ENCODE measurements at places on chromosomes 12 and 14.
A peak's percentile ranks its signal among the peaks of the same experiment; 100 is the strongest.

- peaks cover 98% of the 10 kb centered on the region for H3K27me3 ChIP-seq
- H3K4me3 ChIP-seq: no peak overlapping the region
- no peaks in the 10 kb centered on the region for H3K36me3 ChIP-seq
- DNase-seq: no peak
- H3K4me1 ChIP-seq: no peaks in the 10 kb centered on the region
- H3K27ac ChIP-seq: no peak overlapping the region
These were observed 2.7 kb upstream of the NKX2-8 start for GRCh38 chr14:36585100-36585499.

- no peak overlapping the region for H3K27ac ChIP-seq
- no peak overlapping the region for H3K4me3 ChIP-seq
- H3K27me3 ChIP-seq: no peaks in the 10 kb centered on the region
- peaks cover 5% of the 10 kb centered on the region for H3K4me1 ChIP-seq
- H3K36me3 ChIP-seq: no peaks in the 10 kb centered on the region
- no peak for DNase-seq
These were observed 32.3 kb downstream of the RPS29 start for GRCh38 chr14:49553892-49554291.

GRCh38 chr12:31246470-31246850, 79.5 kb downstream of the SINHCAF start:
- H3K4me1 ChIP-seq: no peaks in the 10 kb centered on the region
- no peaks in the 10 kb centered on the region for H3K36me3 ChIP-seq

GRCh38 chr14:73125746-73126145, 10.6 kb upstream of the PSEN1 start:
- H3K4me3 ChIP-seq: no peak overlapping the region
- H3K27ac ChIP-seq: peak overlapping the region; percentile 71
- H3K4me1 ChIP-seq: peaks cover 10% of the 10 kb centered on the region
- H3K27me3 ChIP-seq: no peaks in the 10 kb centered on the region
- peaks cover 18% of the 10 kb centered on the region for H3K36me3 ChIP-seq

DNA sequence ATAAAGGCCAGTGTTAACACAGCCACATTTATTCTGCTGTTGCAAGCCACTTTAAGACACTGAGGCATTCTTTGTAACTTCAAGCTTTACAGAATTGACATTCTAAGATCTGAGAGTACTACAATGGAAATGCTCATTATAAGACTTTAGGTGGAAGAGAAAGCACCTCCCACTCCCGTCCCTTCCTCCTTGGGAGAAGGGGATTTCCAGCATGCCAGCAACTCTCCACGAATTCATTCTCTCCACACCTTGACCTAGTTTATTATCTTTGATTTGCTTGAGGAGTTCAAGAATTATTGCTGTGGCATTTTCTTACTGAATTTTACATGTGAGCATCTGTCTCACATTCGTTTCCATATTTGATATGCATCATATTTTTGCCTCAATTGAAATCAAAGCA, 644.4 kb upstream of the MIS18BP1 start:
- H3K27me3 ChIP-seq: no peaks in the 10 kb centered on the region
- no peak overlapping the region for H3K4me3 ChIP-seq
- peak overlapping the region; percentile 44 for H3K27ac ChIP-seq

- H3K27ac ChIP-seq: no peak overlapping the region
- no peak overlapping the region for H3K4me3 ChIP-seq
- peaks cover 14% of the 10 kb centered on the region for H3K4me1 ChIP-seq
- H3K36me3 ChIP-seq: no peaks in the 10 kb centered on the region
These were observed 2.9 kb upstream of the PPFIBP1 start for GRCh38 chr12:27521066-27521465.

GRCh38 chr14:92955381-92955780, 32.4 kb downstream of the CHGA start:
- H3K27ac ChIP-seq: no peak overlapping the region
- no peaks in the 10 kb centered on the region for H3K27me3 ChIP-seq
- H3K36me3 ChIP-seq: no peaks in the 10 kb centered on the region
- no peak for DNase-seq

DNA sequence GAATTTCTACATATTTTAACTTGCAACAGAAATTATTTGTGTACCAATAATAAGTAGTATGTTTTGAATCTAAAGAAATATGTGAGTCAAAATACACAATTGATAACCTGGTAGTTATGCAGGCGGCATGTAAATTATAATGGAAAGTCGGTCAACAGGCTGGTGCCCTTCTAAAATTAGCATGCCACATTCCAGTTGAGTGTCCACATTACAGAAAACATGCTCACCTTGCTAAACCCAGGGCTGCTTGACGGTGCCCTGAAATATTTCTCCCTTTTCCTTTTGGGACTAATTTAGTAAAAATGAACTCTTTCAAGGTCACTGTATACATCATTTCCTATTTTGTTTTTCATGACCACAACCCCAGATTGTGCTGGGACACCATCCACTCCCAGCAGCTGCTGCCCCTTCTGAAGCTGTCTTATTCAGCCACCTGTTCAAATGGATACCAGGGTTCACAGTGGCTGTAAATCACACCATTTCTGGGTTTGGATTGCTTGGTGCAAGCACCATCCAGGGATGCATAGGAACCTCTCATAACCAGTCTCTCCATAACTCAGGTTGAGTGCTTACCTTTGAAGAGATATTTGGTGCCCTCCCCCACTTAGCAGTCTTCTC, 110.6 kb downstream of the ANO6 start:
- no peaks in the 10 kb centered on the region for H3K27me3 ChIP-seq
- no peak overlapping the region for H3K4me3 ChIP-seq

GRCh38 chr14:51093371-51094281, 1.3 kb downstream of the TRIM9 start:
- DNase-seq: peak; percentile 21
- peaks cover 4% of the 10 kb centered on the region for H3K4me1 ChIP-seq

- H3K4me1 ChIP-seq: no peaks in the 10 kb centered on the region
- no peak overlapping the region for H3K27ac ChIP-seq
- H3K27me3 ChIP-seq: no peaks in the 10 kb centered on the region
- DNase-seq: no peak
- no peak overlapping the region for H3K4me3 ChIP-seq
These were observed 10.6 kb downstream of the METAP2 start for GRCh38 chr12:95484524-95484923.

GRCh38 chr12:72057330-72057914, 118.8 kb downstream of the TPH2 start:
- no peak overlapping the region for H3K4me3 ChIP-seq
- no peaks in the 10 kb centered on the region for H3K36me3 ChIP-seq
- no peaks in the 10 kb centered on the region for H3K4me1 ChIP-seq
- H3K27me3 ChIP-seq: no peaks in the 10 kb centered on the region

DNA sequence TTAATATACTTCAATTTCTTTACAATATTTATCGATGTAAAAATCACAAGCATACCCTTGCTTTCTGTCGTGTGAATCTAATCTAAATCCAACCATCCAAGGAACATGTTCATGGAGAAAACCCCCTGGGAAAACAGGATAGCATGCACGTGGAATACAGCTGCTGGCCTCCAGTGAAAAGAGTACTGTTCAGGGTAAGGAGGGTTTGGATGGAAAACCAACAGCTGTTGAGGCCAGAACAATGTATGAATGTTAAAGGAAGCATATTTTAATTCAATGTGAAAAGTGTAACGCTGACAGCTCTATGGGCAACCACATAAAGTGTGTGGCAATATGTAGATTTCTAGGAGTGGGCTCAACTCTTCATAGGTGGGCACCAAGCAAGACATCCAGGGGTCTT, 344.0 kb downstream of the TMEM132D start:
- no peaks in the 10 kb centered on the region for H3K4me1 ChIP-seq
- H3K36me3 ChIP-seq: no peaks in the 10 kb centered on the region
- no peak overlapping the region for H3K27ac ChIP-seq
- DNase-seq: no peak
- peaks cover 73% of the 10 kb centered on the region for H3K27me3 ChIP-seq
- H3K4me3 ChIP-seq: no peak overlapping the region

DNA sequence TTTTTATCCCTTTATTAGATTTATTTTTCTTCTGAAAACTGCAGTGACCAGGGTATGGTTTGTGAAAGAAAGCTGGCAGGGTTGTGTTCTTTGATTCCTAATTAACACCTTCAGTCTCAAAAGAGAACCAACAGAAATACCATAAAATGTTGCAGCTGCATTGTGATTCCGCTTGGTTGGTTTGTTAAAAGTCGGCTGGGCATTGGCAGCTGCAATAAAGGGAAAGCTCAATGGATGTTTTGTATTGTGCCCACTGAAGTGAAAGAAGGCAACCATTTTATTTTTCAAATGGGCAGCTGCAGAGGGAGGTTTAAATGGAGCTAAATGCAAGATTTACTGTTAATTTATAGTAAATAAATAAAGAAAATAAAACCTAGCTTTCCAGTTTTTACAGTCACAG, 16.7 kb downstream of the LGR5 start:
- no peaks in the 10 kb centered on the region for H3K4me1 ChIP-seq
- no peak for DNase-seq
- H3K4me3 ChIP-seq: no peak overlapping the region
- H3K27ac ChIP-seq: no peak overlapping the region
- no peaks in the 10 kb centered on the region for H3K27me3 ChIP-seq

- no peak for DNase-seq
- no peak overlapping the region for H3K4me3 ChIP-seq
- H3K27ac ChIP-seq: no peak overlapping the region
- H3K27me3 ChIP-seq: no peaks in the 10 kb centered on the region
These were observed 33.6 kb upstream of the METAP2 start for GRCh38 chr12:95440401-95440800.

DNA sequence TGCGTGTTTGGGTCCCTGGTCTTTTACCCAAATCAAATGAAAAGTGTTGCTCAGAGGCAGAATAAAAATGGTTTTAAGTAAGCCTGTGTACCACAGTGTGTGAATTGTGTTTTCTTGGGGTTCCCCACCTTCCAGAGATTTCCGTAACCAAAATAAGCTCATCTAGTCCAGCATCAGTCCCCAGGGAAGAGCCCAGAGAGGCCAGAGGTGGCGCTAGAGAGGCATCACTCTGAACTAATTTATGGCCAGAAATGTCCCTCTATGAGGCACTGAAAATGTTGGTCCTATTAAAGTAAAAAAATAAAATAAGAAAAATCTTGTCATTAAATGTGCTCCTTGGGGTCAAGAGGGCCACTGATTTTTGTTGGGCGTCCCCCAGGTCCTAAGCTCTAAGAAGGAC, 24.9 kb upstream of the PRKAB1 start:
- no peaks in the 10 kb centered on the region for H3K27me3 ChIP-seq
- no peak overlapping the region for H3K4me3 ChIP-seq
- H3K4me1 ChIP-seq: no peaks in the 10 kb centered on the region
- H3K27ac ChIP-seq: no peak overlapping the region
- DNase-seq: no peak

- H3K4me1 ChIP-seq: no peaks in the 10 kb centered on the region
- no peaks in the 10 kb centered on the region for H3K36me3 ChIP-seq
- peaks cover 27% of the 10 kb centered on the region for H3K27me3 ChIP-seq
- H3K4me3 ChIP-seq: no peak overlapping the region
These were observed 19.4 kb downstream of the KRT85 start for GRCh38 chr12:52347551-52348510.

DNA sequence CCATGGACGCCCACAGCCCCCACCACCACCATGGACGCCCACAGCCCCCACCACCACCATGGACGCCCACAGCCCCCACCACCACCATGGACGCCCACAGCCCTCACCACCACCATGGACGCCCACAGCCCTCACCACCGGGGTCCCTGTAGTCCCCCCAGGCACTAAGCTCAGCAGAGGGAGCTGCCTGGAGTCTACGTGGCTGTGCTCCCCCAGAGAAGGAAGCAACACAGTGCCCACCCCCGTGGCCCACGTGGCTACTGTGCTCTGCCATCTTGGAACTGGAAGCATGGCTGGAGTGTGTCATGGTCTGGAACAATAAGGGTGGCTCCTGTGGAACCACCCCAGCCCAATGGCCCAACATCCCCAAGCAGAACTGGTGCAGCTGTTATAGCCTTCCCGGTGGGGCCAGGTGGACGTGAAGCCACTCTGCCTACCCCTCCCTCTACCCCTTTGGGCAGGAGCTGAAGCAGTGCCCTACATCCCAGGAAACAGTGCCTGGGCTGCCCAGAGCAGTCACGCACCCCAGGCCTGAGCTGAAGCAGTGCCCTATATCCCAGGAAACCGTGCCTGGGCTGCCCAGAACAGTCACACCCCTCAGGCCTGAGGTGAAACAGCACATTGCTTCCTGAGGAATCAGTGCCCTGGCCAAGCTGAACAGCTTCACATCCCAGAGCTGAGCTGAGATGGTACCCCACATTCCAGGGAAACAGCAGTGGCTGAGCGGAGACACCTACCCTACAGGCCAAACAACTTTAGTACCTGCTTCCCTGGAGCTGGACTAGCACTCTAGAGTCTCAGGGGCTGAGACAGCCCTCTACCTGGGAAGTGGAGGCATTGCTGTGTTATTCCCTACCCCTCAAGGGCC, 9.0 kb upstream of the SFSWAP start:
- no peak overlapping the region for H3K27ac ChIP-seq
- H3K27me3 ChIP-seq: no peaks in the 10 kb centered on the region
- no peak for DNase-seq

GRCh38 chr14:65137648-65138307, 35.5 kb upstream of the MAX start:
- no peak overlapping the region for H3K27ac ChIP-seq
- no peaks in the 10 kb centered on the region for H3K36me3 ChIP-seq
- no peaks in the 10 kb centered on the region for H3K4me1 ChIP-seq

- H3K4me3 ChIP-seq: no peak overlapping the region
- H3K36me3 ChIP-seq: no peaks in the 10 kb centered on the region
- peak; percentile 57 for DNase-seq
- no peaks in the 10 kb centered on the region for H3K4me1 ChIP-seq
- H3K27ac ChIP-seq: no peak overlapping the region
These were observed 14.4 kb downstream of the CLSTN3 start for GRCh38 chr12:7144414-7145120.

DNA sequence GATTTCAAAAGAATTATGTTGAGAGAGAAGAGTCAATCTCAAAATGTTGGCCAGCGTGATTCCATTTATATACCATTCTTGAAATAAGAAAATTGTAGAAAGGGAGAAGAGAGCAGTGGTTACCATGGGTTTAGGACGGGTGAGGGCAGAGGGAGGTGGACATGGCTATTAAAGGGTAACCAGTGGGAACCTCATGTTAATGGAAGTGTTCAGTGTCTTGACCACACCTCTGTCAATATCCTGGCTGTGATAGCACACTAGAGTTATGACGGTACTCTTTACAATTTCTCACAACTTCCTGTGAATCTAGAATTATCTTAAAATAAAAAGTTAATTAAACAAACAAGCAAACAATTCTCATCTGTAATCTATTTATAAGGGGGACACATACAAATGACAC, 821.2 kb downstream of the VRK1 start:
- no peak overlapping the region for H3K4me3 ChIP-seq
- no peak for DNase-seq
- H3K4me1 ChIP-seq: no peaks in the 10 kb centered on the region
- no peaks in the 10 kb centered on the region for H3K36me3 ChIP-seq
- no peak overlapping the region for H3K27ac ChIP-seq

DNA sequence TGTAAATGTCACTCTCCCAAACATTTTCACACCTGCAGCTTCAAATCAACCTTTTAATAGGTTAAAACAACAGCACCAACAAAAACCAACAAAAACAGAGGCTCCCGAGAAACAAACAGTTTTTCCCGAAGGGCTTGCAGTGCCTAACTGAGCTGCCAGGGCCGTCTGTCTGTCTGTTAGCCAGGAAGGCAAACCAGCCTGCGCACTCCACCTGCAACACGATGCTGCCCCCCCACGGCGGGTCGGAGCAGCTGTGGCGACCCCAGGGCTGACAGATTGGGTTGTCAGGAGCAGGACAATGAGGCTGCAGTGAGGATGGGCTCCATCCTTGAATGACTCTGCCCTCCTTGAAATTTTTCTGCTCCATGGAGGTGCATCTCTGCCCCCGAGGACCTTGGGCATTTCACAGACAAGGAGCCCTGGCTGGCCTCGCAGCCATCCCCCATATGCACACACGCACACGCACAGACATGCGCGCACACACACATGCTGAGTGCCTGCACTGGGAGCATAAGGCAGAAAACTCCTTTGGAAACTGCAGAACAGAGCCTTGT, 2.6 kb downstream of the RTL1 start:
- H3K27ac ChIP-seq: no peak overlapping the region
- peaks cover 43% of the 10 kb centered on the region for H3K27me3 ChIP-seq
- H3K4me1 ChIP-seq: peaks cover 28% of the 10 kb centered on the region
- DNase-seq: peak; percentile 27
